ENCODE measurements at places on chromosomes 2 and 18.

DNA sequence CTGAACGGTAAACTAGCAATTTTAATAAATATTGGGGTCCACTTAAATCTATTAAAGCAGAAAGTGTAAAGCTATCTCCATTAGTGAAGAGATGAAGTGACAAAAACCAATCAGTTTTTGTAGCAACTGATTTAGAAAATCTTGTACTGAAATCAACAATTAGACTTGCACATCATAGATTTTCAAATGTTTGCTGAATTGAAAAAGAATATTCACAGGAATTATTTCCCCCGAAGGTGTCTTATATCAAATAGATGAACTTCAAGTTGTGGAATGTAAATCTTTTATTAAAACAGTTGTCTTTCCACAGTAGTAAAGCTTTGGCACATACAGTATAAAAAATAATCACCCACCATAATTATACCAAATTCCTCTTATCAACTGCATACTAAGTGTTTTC lies 48.7 kb downstream of the ATIC start:
- DNase-seq, result no peak

DNA sequence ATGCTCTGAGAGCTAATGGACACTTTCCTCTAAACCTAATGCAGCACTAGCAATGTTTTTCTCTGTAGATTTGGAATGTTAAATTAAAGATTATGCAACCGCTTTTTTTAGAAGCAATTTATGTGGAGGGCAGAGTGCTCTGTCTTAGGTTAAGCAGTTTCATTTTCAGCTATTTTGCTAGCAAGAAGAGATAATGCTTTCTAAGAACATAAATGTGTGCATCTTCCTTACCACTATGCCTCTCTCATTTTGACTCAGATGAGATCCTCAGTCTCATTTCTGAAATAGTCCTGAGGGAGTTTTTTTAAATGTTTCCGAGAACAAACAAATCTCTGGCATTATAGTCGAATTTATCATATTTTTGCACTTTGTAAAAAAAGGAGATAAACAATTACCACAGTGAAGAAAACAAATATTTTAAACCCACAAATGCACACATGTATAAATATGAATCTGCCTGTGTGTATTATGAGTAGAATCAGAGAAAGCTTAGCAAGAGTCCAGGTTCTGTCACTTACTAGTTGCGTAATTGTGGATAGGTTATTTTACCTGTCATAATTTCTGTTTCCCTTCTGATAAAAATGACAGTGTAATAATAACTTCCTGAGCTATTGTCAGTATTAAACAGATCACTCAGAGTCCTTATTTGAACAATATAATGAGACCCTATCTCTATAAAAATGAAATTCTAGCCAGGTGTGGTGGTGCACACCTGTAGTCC lies 207.7 kb upstream of the CRIM1 start:
- no peak for DNase-seq

DNA sequence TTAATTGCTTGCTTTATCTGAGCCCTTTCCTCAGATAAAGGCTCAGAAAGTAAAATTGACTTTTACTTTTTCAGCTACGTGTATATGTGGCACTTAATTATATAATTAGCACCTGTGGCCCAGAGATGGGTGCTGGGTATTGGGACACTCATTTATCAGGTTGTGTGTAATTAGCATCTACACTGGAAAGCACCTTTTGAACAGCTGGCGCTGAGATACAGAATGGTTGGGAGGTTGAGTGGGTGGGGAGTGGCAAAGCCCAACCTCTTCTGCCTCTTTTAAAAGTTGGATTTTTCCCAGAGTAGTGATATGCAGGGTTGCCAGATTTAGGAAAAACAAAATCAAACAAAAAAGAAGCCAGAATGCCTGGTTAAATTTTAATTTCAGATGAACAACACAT lies 23.9 kb downstream of the SPTBN1 start:
- DNase-seq, result no peak

- DNase-seq, result no peak
Observed at GRCh38 chr2:161979490-161979889, 94.5 kb downstream of the DPP4 start.

- DNase-seq, result no peak
Observed at GRCh38 chr2:112958428-112959108, 19.2 kb upstream of the IL36G start.

GRCh38 chr2:16494836-16495508 lies 170.7 kb downstream of the CYRIA start:
- DNase-seq, result no peak

DNA sequence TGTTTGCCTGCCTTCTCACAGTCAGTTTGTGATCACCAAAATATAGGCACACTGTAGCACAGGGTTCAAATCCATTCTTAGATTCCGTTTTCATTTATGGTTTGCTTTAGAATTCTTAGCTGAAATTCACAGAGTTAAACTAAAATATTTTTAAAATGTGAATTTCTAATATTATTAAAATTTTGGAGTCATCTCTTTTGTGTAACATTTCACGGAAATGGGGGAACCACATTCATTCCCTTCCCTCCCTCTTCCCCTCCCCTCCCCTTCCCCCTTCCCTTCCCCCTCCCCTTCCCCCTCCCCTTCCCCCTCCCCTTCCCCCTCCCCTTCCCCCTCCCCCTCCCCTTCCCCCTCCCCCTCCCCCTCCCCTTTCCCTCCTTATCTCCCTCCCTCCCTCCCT lies 11.4 kb upstream of the LDAH start:
- DNase-seq, result no peak

DNA sequence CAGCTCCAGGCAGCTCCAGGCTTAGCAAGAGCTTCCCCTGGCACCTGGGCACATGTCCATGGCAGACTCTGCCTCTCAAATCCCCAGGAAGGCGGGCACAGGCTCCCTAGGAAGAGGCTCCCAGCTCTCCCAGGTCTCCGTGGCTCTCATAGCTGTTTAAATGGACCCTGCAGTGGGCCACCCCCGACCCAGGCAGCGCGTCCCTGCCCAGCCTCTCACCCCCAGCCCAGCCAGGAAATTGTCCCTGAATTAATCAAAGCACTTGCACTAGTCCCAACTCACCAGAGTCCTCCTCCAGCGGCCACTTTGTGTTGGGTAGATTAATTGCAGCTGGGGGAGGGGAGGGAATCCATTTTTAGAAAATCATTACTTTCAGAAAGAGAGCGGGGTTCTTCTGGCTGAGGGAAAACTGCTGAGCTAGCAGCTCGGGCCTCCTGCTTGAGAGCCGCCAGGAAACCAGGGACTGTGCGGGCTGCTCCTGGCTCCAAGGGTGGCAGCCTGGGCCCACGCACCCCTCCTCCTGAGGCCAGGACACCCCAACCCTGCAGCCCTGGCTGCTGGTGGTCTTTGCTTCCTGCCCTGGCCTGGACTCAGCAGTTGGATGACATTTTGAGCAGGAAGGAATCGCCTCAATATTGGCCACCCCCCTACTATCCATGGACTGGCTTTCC lies 36.0 kb downstream of the SMAD7 start:
- no peak for DNase-seq

GRCh38 chr2:9405636-9406035 lies 17.7 kb downstream of the ITGB1BP1 start:
- no peak for DNase-seq

DNA sequence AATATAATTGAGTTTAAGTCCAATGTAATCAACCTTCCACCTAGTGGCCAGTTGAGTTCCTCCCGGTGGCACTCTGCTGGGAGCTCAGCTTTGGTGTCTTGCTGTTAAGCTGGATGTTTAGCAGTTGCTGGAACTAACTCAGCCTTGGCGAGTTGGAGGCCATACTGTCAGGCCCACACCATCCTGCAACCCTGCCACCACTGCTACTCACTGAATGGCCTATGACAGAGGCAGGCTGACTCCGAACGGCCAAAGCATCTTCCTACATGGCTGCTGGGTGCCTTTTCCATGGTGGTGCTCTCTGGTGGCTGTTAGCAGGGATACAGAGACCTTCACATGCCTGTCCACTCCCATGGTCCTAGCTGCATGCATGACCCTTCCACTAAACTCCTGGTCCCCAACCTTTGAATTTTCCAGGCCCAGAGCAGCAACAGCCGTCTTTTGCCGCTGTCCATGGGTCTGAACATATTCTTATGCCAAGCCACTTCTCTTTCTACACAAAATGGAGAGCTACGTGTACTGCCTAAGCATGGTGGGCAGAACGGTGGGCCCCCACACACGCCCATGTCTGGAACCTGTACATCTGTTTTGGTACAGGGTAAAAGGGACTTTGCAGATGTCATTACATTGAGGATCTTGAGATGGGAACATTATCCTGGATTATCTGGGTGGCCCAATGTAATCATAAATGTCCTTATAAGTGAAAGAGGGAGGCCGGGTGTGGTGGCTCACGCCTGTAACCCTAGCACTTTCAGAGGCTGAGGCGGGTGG lies 15.0 kb upstream of the TRAF3IP1 start:
- no peak for DNase-seq

- no peak for DNase-seq
Observed at GRCh38 chr2:188676010-188676400, 298.2 kb upstream of the COL3A1 start.

- DNase-seq, result no peak
Observed at GRCh38 chr2:23924589-23925359, 2.1 kb downstream of the ATAD2B start.

DNA sequence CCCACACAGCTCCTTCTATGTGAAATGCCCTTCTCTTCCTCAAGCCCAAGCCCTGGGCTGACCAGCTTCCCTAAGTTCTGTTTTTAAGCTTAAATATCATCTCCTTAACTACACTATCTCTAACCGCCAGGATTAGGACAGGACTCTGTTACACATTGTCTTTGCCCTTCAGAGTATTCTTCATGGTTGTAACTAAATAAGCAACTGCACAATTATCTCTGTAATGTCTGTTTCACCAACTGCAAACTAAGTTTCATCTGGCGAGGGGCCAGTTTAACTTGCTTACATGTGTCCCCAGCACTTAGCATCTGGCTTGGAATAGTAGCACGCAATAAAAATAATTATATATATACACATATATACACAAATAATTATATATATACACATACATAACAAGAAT lies 1.1 kb upstream of the ERMN start:
- no peak for DNase-seq

- no peak for DNase-seq
Observed at GRCh38 chr2:168611896-168612650, 156.0 kb downstream of the CERS6 start.

DNA sequence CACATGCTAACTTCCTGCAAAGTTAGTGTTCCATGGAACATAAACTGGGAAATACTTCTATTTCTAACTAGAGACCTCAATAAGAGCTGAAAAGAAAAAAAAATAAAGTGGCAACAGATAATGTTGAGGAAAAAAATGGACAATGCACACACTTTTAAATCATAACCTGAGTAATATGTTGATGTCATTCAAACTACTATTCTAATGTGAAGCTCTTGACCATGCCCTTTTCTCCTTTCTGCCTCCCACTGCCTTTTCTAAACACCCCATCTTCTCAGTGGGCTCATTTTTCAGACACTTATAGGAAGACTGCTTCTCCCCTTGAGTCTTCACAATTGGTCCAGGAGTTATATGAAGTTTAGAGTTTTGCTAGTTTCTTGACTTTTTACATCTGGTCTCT lies 280.9 kb upstream of the NT5C1B start:
- no peak for DNase-seq

DNA sequence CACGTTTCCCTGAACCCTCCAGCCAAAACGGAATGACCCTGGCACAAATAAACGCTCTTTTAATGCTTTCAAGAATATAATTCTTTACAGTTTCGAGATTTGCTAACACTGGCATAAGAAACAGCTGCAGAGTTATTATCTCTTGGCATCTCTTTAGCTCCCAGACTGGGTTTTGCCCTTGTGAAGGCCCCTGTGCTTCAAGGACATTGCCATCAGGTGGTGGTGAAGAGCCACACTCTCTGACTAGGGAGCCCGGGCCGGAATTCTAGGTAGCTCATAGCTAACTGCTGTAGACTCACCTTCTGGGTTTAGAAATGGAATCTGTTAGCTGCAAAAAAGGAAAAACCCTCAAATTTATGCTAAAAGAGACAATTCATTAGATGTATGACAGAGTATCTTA lies 13.3 kb upstream of the GALNT14 start:
- no peak for DNase-seq

- no peak for DNase-seq
Observed at GRCh38 chr2:186617771-186618170, 27.9 kb downstream of the ITGAV start.

GRCh38 chr2:38146275-38146906 lies 70.4 kb upstream of the CYP1B1 start:
- no peak for DNase-seq

GRCh38 chr2:52343010-52343409 lies 1311.1 kb upstream of the NRXN1 start:
- no peak for DNase-seq

DNA sequence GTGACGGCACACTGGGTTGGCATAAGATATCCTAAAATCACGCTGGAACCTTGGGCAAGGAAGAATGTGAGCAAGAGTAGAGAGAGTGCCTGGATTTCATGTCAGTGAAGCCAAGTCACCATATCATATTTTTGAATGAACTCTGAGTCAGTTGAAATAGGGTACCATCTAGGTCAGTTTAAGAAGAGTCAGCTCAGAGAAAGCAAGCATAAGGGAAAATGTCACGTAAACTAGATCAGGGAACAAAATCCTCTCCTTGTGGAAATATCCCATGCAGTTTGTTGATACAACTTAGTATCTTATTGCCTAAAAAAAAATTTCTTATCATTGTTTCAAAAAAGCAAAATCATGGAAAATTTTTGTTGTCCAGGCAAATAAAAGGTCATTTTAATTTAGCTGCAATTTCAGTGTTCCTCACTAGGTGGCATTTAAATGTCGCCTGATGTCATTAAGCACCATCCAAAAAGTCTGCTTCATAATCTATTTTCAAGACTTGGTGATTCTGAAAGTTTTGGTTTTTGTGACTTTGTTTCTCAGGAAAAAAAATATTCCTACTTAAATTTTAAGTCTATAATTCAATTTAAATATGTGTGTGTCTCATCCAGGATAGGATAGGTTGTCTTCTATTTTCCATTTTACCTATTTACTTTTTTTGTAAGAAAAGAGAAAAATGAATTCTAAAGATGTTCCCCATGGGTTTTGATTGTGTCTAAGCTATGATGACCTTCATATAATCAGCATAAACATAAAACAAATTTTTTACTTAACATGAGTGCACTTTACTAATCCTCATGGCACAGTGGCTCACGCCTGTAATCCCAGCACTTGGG lies 19.6 kb downstream of the RSAD2 start:
- no peak for DNase-seq

- DNase-seq, result no peak
Observed at GRCh38 chr2:72755647-72756423, 70.0 kb downstream of the EXOC6B start.

DNA sequence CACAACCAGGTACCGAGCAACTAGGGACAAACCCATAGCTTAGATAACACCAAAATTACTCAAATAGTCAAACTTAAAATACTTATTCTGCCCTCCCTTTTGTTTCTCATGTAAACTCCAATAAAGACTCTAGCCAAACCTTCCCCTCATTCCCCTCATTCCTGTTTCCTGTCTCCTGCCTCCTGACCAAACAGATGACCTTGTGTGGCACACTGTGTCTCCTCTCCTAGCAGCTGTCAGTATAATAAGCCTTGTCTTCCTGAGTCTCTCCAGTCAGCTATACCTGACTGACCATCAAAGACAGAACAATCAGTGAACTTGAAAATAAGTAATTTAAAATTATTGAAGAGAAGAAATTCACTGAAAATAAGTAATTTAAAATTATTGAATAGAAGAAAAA lies 14.3 kb downstream of the SULT1C4 start:
- no peak for DNase-seq
